Testis (tissue), 5 donors: ENCODE measurements at places on chromosomes 12 and 14.

- DNase-seq = no peak
These were observed 214.6 kb upstream of the TMEM132C start for GRCh38 chr12:128052331-128052730.

- DNase-seq = no peak
These were observed 427.7 kb downstream of the RAD51B start for GRCh38 chr14:68247274-68247673.

GRCh38 chr14:105486163-105486973 lies at the start of gene CRIP1:
CRIP1 (plus strand) TSS chr14:105486886; CDS start chr14:105487260, 374 bp downstream.
- DNase-seq = no peak

GRCh38 chr14:32601906-32602305 lies 272.8 kb downstream of the AKAP6 start:
- DNase-seq = no peak

DNA sequence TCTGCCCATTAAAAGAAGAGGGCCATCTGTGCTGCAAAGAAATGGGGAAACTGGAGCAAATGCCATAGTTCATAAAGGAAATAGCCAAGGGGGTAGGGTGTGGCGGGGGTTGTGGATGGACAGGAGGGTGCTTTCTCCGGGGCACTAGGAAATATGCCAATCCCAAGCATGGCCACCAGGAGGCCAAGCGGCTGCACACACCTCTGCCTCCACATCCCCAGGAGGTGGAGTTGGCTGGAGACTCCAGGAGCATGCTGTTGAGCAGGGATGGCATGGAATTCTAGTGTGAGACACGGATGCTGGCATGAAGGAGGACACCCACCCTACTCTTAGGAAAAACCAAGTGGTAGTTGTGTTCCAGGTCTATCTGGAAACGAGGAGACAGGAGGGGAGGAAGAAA lies 25.2 kb downstream of the NID2 start:
- DNase-seq = peak; percentile 43

- peak; percentile 78 for DNase-seq
These were observed at the start of gene CPNE8 for GRCh38 chr12:38905480-38906351. CPNE8 (minus strand) TSS chr12:38905591; CDS start chr12:38905534, 57 bp downstream.

GRCh38 chr12:44253338-44253856 lies 417.5 kb downstream of the TMEM117 start:
- DNase-seq = no peak

- DNase-seq = no peak
These were observed 603.9 kb downstream of the FSCB start for GRCh38 chr14:43903209-43903608.

- DNase-seq = no peak
These were observed 33.6 kb downstream of the CCDC91 start for GRCh38 chr12:28223858-28224257.

DNA sequence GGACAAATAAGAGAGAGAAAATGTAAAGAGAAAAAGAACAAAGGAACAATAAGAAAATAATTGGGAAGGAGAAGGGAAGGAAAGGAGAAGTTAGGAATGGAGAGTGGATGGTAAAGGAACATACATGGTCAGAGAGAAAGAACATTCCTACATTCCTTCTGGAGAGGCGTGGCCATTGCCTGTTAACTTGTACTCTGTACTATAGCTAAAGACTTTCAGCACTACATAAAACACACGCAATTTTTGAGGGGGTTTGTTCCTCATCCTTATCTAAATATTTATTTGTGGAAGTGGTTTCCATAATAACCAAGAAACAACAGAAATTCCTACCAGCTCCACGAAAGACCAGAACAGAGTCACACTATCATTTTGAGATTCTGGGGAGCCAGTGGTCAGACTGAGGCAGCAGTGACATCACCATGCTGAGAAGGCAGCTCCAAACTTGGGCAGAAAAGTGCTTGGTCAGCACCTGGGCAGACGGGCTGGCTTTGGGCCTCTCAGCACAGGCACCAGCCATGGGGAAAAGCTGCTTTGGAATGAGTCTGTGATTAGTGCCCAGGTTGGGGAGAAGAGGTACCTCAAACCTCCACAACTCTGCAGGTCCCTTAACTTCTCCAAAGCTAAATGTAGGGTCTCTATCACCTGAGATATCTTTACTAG lies 125.9 kb upstream of the NTF3 start:
- no peak for DNase-seq

DNA sequence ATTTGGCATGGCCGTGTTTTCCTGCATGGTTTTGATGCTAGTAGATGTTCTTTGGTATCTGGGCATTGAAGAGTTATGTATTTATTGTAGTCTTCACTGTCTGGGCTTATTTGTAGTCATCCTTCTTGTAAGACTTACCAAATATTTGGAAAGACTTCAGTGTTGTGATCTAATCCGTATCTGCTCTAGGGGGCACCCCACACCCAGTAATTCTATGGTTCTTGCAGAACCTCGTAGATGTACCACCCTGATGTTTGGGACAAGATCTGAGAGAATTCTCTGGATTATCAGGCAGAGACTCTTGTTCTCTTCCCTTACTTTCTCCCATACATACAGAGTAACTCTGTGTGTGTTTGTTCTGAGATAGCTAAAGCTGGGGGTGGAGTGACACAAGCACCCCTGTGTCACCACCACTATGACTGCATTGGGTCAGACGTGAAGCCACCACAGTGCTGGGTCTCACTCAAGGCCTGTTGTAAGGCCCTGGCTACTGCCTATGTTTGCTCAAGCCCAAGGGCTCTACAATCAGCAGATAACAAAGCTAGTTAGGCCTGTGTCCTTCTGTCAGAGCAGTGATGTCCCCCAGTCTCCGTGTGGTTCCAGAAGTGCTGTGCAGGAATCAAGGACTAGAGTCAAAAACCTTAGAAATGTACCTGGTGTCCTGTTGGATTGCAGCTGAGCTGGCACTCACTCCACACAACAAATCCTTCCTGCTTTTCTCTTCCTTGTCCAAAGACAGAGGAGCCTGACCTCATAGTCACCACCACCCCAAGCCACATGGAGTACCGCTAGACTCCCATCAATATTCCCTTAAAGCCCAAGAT lies 9.6 kb downstream of the RDH16 start:
- no peak for DNase-seq

- no peak for DNase-seq
These were observed 339.6 kb downstream of the SNAPC1 start for GRCh38 chr14:62101673-62102348.

GRCh38 chr14:94613720-94614644 lies 1.8 kb downstream of the SERPINA3 start:
- no peak for DNase-seq

GRCh38 chr14:91412939-91413338 lies 4.7 kb downstream of the CCDC88C start:
- no peak for DNase-seq

DNA sequence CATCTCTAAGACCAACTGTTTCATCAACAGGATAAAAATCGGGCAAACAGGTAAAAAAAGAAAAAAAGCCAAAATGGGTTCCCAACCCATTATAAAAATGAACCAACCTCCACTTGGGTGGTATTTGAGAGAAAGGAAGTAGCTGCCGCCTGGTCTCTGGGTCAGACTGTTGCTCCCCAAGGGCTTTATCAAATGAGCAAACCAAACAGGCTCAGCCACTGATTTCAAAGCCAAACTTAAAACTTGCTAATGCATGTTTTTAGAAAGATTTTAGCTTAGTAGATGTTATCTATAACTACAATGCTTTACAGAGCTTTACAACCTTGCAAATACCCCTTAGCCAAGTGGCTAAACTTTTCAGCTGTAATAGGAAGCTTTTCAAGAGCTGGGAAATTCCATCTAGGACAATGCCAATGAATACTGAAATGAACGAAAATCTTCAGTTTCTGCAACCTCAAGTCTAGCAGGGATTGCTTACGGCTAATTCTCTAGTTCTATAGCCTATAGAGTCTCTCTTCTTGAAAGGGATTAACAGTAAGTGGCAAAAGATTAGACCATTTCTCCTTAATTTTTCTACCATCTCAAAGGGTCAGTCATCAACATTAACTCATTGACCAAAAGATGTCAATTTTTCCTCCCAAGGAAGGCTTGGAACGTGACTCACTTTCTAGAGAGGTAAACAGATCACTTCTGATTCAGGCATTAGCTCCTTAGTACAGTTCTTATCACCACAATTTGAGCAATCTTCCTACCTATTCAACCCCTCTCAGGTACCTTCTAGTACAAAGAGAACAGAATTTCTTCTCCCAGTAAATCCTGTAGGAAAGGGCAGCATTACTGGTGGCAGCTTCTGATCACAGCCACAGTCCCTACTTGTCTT lies 4.2 kb downstream of the PPM1H start:
- DNase-seq = no peak

- no peak for DNase-seq
These were observed 45.6 kb downstream of the FNTB start for GRCh38 chr14:65032319-65032718.

- DNase-seq = no peak
These were observed 85.0 kb downstream of the TMTC1 start for GRCh38 chr12:29698756-29699155.

DNA sequence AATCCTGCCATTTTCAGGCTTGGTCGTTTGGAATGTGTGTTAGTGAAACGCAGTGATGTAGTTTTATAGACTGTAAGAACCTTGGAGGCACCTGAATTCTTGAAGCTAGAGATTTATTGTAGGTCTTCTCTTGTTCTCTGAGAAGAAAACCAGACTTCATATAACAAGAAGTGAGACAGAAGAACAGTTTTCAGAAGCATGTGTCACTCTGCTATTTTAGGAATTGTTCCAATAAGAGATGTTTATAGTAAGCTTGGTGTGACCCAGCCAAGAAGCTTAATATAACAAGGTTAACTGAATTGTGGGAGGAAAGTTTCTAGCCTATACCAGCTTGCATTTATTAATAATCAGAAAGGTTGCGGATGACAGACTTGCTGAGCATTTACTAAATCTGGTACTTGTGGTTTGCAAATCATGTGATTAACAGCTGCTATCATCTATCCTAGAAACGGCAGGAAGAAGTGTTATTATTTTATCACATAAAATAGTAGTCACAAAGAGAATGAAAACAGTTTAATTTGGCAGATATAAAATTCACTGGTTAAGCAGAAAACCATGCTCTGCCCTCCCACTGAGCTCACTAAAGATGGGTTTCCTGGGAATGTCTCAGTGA lies 49.2 kb upstream of the BCAT1 start:
- DNase-seq = no peak

GRCh38 chr12:66786531-66787308 lies 107.8 kb upstream of the GRIP1 start:
- DNase-seq = no peak

- DNase-seq = no peak
These were observed 122.9 kb upstream of the RAP1B start for GRCh38 chr12:68487721-68488309.

DNA sequence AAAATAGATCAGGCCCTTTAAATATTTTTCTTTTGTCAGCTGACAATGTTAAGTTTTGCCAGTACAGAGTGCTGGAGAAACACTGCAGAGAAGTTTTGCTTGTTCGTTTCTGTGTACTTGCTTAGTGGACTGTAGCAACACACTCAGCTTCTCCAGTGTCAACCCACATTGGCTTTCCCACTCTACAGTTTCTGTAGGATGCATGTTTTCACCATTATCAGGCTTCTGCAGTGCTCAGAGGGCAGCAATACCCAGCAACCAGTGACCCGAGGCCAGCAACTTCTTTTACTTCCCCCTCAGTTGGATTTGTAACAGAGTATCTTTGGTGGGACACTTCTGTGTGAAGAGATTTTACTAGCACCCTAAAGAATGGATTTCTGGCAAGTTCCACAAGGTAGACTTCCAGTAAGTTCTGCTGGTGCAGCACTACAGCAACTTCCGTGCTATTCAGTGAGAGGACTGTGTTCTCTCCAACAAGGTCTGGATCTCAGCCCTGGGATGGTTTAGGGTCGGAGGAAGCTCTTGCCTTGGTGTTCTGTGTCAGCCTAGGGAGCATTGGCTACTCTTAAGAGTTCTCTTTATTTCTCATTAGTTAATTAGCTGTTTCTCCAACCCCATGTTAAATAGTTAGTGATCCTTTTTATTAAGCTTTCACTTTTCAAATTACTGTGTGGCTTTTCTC lies 70.4 kb downstream of the FUT8 start:
- DNase-seq = no peak

- no peak for DNase-seq
These were observed 14.8 kb downstream of the GRIP1 start for GRCh38 chr12:66664076-66664475.

- DNase-seq = no peak
These were observed 73.9 kb downstream of the ITPK1 start for GRCh38 chr14:93041830-93042229.
